Fibroblast of the conjunctiva (primary cell): ENCODE measurements at places on chromosomes 6 and 20.

GRCh38 chr20:41631826-41632225, 13.6 kb upstream of the CHD6 start:
- no peak for DNase-seq

DNA sequence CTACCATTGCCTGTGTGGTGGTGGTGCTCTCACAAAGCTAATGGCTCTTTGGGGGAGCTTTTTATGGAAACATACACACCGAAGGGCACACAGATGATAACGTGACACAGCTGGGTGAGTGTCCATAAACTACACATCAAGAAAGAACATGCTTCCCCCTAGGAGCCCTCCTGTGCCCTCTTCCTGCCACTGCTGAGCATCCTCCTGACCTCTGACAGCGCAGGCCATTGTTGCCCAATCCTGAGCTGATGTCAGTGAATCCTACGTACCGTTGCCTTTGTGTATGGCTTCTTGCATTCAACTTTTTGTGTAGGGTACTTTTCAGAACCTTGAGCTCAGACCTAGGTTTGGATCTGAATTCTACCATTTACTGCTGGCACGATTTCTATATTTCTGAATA, 65.8 kb upstream of the SLC22A1 start:
- DNase-seq = no peak

DNA sequence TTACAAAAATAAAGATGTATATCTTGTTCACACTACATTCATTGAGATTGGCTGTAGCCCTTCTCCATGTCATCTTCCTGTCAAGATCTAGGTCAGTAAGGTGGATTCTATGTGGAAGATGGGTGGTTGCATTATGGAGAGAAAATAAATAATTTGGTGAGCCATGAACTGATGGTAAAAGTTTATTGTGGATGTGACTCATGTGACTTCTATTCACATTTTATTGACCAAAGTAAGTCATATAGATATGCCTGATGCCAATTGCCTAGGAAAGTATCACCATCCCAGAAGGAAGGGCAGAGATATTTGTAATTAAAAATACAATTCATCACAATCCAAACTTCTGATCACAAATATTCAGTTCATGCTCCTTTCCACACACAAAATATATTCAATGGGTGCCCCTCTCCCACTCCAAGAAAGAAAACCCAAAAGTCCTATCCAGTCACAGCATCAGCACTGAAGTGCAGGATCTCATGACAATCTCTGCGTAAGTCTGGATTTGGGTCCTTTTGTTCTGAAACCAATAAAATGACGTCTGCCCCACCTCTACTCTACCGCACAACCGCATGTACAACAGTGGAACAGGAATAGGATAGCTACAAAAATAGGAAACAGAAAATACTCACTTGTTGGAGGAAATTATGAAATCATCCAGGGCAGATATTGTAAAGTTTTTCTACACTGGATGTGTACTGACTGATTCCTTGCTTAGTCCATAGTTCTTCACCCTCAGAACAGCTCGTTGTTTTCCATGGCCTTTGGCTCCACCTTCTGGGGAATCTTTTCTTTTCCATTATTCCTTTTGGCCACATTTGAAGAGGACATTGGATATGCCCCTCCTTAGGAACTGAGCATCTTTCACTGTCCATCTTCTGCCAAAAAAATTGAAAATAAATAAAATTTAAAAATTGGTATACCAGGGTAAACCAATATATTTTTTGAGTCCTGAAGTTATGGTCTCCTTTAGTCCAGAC, 16.1 kb upstream of the SLC17A3 start:
- DNase-seq = peak; percentile 36

GRCh38 chr20:57031867-57032355, 234.5 kb downstream of the BMP7 start:
- no peak for DNase-seq

GRCh38 chr6:39755231-39755630, 30.0 kb upstream of the KIF6 start:
- DNase-seq = no peak

DNA sequence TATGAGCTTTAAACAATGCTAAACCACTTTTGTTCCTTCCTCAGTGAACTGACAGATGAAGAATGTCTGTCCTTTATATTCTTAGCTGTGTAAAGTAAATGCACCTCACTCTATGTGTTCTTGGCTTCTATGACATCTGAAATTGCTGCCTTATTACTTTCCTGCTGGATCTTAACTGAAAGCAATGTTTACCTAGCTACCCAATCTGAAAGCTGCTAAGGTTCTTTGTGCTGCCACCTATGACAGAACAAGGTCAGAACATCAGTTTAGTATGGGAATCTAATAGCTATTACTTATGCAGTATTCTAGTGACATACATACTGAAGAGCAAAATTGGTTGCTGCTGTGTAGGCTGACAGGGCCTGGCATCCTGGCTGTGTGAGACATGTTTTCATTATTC, 444.1 kb downstream of the KHDRBS2 start:
- no peak for DNase-seq

GRCh38 chr6:165834613-165835259, 171.7 kb upstream of the PDE10A start:
- no peak for DNase-seq

DNA sequence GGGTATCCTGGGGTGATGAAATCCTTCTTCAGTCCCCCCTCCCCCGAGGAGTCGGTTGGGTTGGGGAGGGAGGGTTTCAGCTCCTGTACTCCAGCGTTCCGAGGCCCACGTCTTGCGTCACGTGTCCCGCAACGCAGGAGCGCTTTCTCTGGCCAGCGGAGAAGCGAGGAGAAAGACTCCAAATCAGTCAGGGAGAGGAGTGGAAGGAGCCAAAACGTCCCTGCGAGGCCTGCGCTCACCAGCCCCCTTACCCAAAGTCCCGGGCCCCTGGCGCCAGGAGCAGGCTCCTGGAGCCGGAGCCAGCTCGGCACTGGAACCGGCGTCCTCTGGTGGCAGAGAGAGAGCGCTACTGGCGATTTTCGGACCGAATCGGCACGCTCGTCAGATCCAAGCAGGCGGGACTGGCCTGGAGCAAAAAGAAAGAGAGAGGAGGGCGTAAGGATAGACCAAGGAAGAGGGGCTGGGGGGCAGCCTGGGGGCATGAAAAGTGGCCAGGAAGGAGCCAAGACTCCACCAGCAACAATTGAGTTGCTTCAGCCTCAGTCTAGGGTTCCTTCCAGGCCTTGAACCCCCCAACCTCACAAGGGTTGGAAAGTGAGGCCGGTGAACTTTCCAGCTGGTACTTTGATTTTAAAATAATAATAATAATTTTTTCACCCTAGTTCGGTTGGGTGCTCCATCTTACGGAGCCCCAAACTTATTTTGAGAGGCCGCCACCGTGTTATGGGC, at the start of gene GNAS:
Gene GNAS (plus strand): TSS at position 174 of the 729 bp plus-strand sequence.
- no peak for DNase-seq
